ENCODE measurements at places on chromosomes 3 and 15. TPM values are rescaled to one million over a fixed set of nuclear protein-coding genes. Genes with fewer than 3 reads are reported as not detected.

DNA sequence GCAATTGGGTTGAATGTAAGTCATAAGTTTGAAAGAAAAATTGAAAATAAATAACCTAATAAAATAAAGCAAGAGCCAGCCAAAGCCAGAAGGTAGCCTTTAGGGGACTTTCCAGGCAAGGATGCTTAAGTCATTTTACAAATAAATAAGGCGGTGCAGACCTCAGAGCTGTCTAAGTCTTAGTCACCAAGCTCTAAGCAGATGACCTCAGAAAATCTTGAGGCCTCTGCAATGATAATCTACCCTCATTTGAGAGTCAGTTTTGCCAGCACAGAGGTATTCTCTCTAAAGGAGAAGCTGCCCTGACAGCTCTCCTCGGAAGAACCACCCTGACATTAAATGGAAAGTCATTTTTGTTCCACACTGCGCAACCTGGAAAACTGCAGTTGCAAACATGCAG lies 113.9 kb downstream of the OXNAD1 start:
- H3K4me1 ChIP-seq: peaks cover 25% of the 10 kb centered on the region
- no peaks in the 10 kb centered on the region for H3K27me3 ChIP-seq
- no peaks in the 10 kb centered on the region for H3K36me3 ChIP-seq
- H3K4me3 ChIP-seq: no peak overlapping the region

GRCh38 chr15:78444255-78444654 lies 6.2 kb downstream of the IREB2 start:
- DNase-seq: no peak
- peaks cover 12% of the 10 kb centered on the region for H3K36me3 ChIP-seq
- no peaks in the 10 kb centered on the region for H3K27me3 ChIP-seq
- H3K27ac ChIP-seq: no peak overlapping the region

DNA sequence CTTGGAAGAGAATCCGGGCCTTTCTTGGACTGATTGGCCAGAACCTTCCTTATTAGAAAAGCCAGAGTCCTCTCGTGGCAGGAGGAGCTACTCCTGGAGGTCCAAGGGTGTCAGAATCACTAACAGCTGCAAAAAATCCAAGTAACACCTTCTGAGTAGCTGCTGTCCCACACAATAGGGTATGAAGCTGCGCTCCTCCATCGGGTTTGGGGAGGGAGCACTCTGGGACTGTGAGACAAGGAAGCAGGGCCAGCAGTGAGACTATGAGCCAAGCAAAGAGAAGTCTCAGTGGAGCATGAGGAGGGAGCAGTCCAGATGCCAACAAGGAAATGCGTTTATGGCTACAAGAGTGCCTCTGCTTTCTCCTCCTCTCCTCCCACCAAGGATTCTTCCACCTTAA lies 21.7 kb downstream of the SEMA3G start:
- H3K27ac ChIP-seq: no peak overlapping the region
- H3K36me3 ChIP-seq: no peaks in the 10 kb centered on the region
- no peak overlapping the region for H3K4me3 ChIP-seq
- H3K4me1 ChIP-seq: no peaks in the 10 kb centered on the region

DNA sequence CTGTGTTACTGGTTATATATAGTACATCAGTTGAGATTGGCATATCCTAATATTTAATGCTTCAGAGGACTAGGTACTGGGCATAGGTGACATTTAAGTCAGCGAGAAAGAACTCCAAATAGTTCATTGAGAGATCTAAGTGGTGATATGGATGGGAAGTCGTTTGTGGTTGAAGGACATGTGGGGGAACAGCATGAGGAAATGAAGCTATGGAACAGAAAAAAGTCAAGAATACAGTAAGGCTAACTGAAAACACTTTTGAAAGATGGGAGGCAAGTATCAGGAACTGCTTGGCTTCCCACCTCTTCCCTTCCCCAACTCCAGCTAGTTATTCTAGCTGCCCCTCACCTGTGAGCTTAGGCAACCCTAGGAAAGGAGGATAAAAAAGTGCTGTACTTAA lies 3.7 kb upstream of the MYO5A start:
- H3K36me3 ChIP-seq: no peaks in the 10 kb centered on the region
- peaks cover 8% of the 10 kb centered on the region for H3K4me1 ChIP-seq
- no peak overlapping the region for H3K4me3 ChIP-seq
- no peak overlapping the region for H3K27ac ChIP-seq
- DNase-seq: no peak
- H3K27me3 ChIP-seq: no peaks in the 10 kb centered on the region

GRCh38 chr15:68428431-68428940 lies 3.5 kb downstream of the ITGA11 start:
- no peak for DNase-seq
- no peaks in the 10 kb centered on the region for H3K36me3 ChIP-seq
- no peaks in the 10 kb centered on the region for H3K27me3 ChIP-seq
- H3K27ac ChIP-seq: no peak overlapping the region
- no peak overlapping the region for H3K4me3 ChIP-seq

DNA sequence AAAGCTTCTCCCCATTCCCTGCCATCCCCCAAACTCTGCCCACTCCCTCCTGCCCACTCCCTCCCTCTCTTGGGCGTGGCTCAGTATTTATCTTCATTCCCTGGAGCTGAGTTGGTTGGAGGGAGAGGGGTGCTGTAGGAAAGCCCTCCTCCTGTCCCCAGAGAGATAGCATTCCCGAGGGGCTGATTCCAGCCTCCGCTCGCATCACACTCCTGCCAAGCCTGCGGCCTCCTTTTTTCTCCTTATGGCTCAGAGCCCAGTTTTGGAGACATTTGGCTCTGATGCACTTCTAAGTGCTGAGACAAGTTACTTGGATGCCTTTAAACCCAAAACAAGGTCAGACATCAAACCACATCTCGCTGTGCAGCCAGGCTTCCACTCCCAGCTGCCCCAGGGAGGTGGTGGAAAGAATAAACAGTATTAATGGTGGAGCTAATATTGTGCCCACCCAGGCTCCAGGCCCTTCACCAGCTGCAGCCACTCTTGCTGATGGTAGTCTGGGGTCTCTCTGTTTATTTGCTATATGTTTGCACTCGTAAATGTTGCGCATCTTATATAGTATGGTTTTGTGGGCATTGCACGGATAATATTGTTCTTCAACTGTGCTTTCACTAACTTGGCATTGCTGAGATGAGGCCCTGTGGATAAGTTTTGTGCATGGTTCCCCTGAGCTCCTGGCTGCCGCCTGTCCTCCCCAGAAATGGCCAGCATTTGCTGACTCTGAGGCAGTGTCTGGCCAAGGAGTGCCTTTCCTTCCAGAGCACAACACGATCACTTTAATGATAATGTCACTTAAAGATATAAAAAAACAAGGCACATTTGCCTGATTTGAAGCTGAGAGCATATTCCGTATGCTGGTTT lies 157.2 kb downstream of the LRRC28 start:
- H3K4me1 ChIP-seq: peaks cover 14% of the 10 kb centered on the region
- H3K4me3 ChIP-seq: no peak overlapping the region
- H3K36me3 ChIP-seq: no peaks in the 10 kb centered on the region
- H3K27ac ChIP-seq: peak overlapping the region; percentile 5
- peak; percentile 30 for DNase-seq

GRCh38 chr3:11610044-11610671 lies 33.6 kb downstream of the VGLL4 start:
- no peak for DNase-seq
- no peak overlapping the region for H3K27ac ChIP-seq
- no peaks in the 10 kb centered on the region for H3K27me3 ChIP-seq
- H3K4me3 ChIP-seq: no peak overlapping the region

The DNAH12 gene
- 0.27 TPM for total RNA-seq
